Fibroblast of mammary gland (primary cell): ENCODE measurements at places on chromosomes 4 and X.

DNA sequence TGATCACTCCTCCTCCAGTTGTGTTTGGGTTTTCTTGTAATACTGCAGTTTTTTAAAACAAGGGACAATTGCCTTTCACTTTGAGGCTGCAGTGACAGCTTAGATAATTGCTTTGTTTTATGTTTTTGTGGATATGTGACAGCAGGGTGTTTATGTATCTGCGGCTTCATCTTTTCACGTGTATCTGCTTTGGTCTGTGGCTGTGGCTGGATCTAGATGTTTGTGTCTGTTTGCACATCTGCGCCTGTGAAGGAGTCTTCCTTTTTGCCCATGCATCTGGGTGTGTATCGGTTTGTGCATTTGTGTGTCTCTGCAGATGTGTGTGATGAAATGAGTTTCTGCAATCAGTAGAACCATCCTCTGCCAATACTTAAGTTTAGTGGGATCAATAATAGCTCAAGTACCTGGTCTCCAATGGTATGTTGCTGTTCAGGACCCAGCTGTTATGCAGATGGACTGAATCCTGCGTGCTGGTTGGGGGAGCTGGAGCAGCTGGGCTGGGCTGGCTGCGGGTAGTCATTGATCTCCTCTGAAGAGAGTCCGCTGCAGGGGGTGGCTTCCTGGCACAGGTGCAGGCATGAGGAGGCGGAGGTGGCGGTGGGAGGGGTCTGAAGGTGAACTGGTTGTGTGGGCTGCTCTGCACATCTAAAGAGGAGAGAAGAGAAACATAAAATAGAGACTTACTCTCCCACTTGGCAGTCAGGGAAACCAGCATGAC is 390.3 kb downstream of the SH2D1A start:
- DNase-seq: no peak

GRCh38 chr4:124650614-124651013 is 61.9 kb downstream of the ANKRD50 start:
- DNase-seq: no peak

DNA sequence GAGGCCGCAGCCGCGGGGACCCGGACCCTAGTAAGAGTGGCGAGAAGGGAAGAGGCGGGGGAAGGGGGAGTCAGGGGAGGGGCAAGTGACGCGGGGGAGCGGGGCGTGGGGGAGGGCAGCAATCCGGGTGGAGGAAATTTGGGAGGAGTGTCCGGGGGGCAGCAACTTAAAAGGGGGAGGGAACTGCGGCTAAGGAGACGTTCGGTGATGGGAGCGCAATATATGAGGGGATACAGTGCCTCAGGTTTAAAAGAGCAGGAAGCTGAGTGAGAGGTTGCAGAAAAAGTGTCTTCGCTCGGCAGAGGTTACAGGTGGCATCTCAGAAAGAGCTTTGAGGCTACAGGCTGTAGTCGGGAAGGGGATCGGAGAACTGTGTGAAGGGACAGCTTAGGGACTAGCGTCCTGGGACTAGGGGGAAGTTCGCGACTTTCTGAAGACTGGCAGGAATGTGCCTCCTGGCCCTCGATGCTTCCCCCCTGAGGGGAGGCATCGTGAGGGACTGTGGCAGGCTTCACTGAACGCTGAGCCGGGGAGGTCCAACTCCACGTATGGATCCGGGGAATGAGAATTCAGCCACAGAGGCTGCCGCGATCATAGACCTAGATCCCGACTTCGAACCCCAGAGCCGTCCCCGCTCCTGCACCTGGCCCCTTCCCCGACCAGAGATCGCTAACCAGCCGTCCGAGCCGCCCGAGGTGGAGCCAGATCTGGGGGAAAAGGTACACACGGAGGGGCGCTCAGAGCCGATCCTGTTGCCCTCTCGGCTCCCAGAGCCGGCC is 519 bp downstream of the FOXO4 start:
- DNase-seq: peak; percentile 28

GRCh38 chrX:133516686-133517085 is 101.4 kb upstream of the GPC4 start:
- DNase-seq: peak; percentile 46

DNA sequence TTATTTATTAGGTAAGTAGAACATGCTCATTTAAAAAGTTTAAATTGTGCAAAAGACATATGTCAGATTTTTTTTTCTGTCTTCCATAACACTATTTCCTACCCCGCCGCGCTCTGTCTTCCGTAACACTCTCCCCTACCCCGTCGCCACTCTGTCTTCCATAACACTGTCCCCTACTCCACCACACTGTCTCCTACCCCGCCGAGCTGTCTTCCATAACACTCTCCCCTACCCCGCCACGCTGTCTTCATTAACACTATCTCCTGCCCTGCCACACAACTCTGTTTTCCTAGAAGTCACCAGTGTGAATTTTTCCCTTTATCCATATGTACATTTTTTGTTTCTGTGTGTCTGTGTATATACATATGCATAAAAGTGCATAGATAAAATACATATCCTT is 4.4 kb downstream of the MSMO1 start:
- no peak for DNase-seq

DNA sequence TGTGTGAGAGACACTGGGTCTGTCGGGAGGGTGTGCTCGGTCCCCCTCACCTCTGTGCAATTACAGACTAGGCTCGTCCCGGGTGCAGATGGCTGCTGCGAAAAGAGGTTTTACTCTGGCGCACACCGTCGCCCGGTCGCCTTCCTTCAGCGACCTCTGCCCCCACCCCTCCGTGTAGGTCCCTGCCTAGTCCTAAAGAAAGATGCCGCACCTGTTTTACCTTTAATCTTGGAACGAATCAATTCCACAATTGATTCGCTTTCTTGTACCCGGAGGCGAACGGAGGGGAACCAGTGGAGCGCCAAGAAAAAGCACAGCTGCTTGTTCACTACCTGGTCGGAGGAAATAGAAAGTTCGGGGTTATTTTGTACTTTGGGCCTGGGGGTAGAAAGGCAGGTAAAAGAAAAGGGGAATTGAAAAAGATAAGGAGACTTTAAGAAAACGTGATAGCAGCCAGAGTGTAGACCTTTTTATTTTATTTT is 1.2 kb downstream of the NPNT start:
- no peak for DNase-seq

- peak; percentile 17 for DNase-seq
Observed at GRCh38 chrX:154317391-154317995, 21.9 kb downstream of the TKTL1 start.

DNA sequence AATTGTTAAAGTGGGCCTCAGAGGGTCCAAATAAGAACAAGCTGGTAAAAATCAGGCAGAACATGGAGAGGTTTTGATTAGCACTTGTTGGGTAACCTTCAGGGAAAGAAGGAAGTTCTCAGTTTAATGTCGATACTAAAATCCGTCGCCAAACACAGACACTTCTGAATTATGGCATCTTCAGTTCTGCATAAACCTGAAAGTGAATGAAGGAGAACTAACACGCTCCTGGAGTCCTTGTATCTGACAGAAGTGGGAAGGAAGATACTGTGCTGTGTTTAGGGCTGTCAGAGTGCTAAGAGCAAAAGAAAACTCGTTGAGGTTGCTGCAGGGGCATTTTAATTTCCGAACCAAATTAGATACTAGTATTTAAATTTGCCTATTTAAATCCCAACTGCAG is 106.2 kb downstream of the TMA16 start:
- no peak for DNase-seq

DNA sequence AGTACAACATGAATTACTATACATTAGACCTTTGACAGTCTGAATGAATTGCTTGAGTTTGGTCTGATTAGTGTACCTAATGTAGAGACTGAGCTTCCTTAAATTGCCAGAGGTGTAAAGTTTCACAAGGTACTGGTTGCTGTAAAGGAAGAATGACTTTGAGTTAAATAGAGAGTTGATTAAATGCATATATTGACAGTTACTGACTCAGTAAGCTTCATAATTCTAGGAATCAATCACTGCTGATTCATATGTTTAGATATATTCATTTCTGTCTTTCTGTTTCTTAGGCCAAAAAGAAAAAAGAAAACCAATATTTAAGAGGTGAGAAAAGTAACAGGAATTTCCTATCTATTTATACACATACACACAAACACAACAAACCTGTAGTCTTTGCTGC is 16.2 kb upstream of the ART3 start:
- no peak for DNase-seq

- peak; percentile 26 for DNase-seq
Observed at GRCh38 chr4:176845636-176846035, 52.9 kb upstream of the VEGFC start.

DNA sequence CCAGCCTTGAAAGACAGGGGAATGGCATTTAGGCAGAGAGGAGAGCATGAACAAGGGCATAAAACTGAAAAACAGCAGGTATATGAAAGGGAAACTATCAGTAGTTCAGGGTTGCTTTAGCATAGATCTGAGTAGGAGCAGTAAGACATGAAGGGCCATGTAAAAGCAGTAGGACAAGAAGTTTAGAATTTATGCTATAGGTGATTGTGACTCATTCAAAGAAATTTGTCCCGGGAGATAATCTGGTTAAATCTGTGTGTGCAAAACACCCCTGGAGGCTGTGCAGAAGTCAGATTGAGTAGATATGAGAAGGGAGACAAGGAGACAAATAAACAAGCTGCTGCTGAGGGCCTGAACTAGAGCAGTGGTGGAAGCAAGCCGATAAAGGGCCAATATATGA is 109.1 kb upstream of the BMP3 start:
- no peak for DNase-seq

GRCh38 chr4:95421869-95422268 is 126.9 kb downstream of the UNC5C start:
- DNase-seq: no peak

DNA sequence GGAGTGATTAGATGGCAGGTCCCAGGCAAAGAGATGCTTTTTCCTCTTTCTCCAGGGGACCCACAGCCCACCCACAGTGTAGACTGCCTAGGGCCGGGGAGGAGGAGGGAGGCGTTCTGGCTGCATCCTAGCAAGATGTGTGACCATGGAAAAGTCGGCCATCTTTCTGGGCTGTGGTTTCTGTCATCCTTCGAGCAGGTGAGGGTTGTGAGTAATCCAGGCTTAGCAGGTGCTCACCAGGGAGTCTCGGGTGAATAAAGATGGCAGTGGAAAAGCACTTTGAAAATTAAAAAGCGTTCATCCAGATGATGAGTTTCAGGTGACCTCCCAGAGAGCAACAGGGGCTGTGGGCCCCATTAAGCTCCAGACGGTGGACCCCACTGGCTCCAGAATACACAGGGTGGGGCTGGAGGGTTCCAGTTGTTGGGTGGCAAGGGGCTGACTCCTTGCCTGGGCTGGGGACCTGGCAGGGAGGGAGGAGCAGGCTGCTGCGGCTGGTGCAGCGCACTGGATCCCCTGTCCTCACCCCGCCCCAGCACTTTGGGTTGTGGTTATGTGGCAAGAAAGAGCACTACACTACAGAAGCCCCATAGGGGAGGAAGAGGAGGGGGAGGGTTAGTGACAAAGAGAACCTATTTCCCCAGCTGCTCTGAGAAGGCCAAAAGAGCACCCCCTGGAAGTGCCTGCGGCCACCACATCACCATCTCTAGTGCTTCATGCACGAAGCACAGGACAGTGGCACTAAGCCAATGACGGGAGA is 23.7 kb downstream of the ELF4 start:
- DNase-seq: no peak

DNA sequence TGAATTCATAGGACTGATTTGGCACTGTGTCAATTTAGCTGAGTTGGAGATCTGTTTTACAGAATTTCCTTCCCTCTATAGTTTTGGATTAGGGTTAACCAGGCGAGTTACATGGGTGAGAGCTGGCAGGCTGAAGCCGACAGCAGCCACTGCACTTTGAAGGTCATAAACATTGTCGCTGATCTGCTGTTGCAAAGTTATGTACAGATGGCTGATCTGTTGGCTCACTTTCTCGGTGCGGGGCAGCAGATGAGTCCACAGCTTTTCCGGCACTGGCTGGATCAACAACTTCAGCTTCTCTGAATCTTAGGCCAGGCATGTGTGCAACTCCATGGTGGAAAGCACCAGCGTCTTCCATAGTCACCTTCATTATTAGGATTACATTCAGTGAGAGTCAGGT is 173.7 kb downstream of the GPAT3 start:
- DNase-seq: no peak
